AG20443 (cell line): ENCODE measurements at places on chromosomes 1 and 21.

DNA sequence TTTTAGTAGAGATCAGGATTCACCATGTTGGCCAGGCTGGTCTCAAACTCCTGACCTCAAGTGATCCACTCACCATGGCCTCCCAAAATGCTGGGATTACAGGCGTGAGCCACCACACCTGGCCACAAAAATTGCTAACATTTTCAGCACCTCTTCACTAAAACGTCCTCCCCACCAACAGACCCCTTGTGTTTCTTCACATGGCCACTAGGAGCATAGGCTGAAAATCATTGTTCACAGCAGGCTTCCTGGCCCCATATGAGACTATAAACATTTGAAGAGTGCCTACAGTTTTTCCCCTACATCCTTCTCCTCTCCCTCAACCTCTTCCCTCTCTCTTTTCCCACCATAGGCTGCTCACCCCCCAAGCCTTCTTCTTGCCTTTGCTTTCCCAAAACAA is 28.0 kb upstream of the SFPQ start:
- DNase-seq = no peak

DNA sequence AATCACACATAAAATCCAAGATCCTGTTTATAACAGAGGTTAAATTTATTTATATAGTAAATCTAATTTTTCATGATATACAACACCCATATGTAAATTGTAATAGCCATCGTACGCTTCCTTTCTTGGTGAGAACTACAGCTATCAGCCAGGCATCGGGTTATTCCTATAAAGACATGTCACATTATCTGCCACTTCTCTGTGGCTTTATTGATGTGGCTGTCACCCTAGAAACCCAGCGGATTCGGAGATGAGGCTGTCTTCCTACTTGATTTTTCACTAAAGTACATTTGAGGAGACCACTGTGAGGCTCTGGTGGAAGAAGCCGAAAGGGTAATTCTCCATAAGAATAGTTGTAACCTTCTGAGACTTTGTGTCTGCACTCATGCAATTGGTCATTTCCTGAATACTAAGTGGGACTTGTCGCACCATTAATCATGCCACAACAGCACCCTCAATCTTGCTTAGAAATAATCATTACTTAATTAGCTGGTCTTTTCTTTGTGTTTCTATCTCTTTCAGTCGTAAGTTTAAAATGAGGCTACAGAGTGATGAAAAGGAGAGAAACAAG is 106.0 kb downstream of the NTNG1 start:
- DNase-seq = no peak

GRCh38 chr1:92837062-92837461 is 5.2 kb downstream of the RPL5 start:
- DNase-seq = peak; percentile 20

GRCh38 chr1:10149231-10149630 is 61.1 kb upstream of the KIF1B start:
- no peak for DNase-seq

- DNase-seq = no peak
Observed at GRCh38 chr1:235402457-235403200, 35.4 kb downstream of the TBCE start.

DNA sequence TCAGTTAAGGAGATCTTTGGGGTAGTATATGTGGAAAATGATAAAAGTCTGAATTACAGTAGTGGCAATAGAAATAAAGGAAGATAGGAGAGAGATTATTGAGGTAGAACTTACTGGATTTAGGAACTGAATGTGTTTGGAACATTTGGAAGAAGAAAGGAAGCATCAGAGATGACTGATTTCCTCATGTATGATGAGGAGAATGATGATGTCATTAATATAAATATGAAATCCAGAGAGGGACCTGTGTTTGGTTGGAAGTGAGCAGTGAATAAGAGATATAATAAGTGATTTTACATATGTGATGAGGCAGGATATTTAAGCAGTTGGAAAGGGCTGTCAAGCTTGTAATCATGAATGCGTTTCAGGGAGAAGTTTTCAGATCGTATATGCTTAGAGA is 86.3 kb downstream of the SYT14 start:
- no peak for DNase-seq

GRCh38 chr1:19467199-19468187 is 17.8 kb downstream of the CAPZB start:
- no peak for DNase-seq

DNA sequence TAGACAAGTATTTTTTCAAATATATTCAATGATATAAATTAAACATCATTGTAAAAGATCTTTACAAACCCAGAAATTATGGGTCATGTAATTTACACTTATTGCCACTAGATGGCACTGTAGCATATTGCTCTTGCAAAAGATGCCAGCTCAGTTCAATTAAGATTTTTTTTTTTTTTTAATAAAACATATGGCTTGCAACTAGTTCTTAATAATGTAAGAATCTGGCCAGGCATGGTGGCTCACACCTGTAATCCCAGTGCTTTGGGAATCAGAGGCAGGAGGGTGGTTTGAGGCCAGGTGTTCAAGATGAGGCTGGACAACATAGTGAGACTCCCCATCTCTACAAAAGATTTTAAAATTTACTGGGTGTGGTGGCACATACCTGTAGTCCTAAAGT is 49.4 kb upstream of the DESI2 start:
- peak; percentile 32 for DNase-seq

DNA sequence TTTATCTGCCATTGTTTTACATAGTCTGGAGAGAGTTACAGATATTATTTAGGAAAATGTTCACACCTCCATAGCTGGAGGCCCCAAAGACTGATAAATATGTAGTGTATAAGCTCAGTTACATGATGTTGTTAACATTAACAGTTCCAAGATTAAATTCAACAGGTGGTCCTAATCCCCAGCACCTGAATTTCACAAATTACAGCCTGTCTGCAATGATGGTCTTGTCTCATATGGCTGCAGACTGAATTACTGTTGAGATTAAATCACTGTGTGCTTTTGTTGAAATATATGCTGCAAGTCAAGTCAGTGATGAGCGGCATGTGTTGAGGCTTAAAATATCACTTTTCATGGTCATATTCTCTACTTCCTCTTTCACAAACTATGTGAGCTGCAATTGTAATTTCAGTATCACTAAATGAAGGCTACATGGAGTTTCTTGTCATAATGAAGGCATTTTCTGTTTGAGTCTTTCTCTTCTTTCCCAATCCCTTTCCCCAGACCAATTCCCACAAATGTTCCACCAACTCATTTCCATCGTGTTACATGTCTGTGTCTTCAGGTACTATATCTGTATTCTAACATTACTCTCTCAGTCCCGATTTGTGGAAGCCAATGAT is 4.2 kb downstream of the ST6GALNAC5 start:
- DNase-seq = no peak

- no peak for DNase-seq
Observed at GRCh38 chr21:14846621-14847020, 218.2 kb downstream of the NRIP1 start.

GRCh38 chr1:71087060-71087459 is 6.2 kb upstream of the ZRANB2 start:
- no peak for DNase-seq

DNA sequence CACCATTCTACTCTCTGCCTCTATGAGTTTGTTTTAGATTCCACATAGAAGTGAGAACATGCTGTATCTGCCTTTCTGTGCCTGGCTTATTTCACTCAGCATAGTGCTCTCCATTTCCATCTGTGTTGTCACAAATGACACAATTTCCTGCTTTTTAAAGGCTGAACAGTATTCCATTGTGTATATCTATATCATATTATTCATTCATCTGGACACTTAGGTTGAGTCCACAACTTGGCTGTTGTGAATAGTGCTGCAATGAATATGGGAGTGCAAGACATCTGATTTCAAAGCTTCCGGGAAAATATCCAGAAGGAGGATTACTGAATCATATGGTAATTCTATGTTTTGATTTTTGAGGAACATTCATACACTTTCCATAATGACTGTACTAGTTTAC is 20.1 kb upstream of the DONSON start:
- DNase-seq = no peak

DNA sequence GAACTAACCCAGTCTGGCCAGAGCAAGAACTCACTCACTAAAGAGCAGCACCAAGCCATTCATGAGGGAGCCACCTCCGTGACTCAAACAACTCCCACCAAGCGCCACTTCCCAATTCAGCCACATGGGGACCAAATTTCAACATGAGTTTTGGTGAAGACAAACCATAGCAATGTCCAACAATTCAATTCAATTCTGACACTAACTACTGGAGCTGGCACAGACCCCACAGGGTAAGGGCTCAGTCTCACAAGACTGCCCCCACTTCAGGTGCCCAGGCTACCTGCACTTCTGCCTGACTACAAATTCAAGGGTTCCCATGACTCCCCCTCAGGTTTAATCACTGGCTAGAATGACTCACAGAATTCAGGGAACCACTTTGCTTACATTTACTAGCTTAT is 48.8 kb upstream of the RAP1A start:
- no peak for DNase-seq

GRCh38 chr1:167860231-167860923 is 53.6 kb downstream of the ADCY10 start:
- DNase-seq = peak; percentile 27

DNA sequence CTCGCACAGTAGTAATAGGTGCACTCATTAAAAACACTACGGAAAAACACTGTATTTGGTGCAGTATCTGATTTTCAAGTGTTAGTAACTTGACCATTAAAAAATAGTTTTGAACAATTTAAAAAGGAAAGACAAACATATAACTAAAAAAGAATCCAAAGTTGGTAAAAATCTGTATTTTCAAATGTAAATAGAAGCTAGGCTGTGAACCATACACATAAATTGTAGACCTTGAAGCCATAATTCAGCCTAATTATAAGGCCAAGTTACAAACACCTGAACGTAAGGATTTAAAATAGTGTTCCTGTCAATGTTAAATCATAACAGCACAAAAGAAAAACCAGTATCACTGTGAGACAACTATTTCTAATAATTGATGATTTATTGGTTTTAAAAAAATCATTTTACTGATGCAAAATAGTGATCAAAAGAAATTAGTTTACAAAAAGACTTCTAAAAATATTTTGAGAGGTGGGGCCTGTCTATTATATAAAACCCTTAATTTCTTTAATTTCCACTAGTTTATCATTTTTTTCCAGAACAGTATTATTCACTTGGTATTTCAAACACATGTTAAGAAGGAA is 4.5 kb downstream of the IRF2BP2 start:
- no peak for DNase-seq

GRCh38 chr1:247212012-247212411 is 40.2 kb upstream of the ZNF124 start:
- DNase-seq = no peak

- DNase-seq = peak; percentile 54
Observed at GRCh38 chr1:31397360-31398095, 15.5 kb upstream of the SERINC2 start.

DNA sequence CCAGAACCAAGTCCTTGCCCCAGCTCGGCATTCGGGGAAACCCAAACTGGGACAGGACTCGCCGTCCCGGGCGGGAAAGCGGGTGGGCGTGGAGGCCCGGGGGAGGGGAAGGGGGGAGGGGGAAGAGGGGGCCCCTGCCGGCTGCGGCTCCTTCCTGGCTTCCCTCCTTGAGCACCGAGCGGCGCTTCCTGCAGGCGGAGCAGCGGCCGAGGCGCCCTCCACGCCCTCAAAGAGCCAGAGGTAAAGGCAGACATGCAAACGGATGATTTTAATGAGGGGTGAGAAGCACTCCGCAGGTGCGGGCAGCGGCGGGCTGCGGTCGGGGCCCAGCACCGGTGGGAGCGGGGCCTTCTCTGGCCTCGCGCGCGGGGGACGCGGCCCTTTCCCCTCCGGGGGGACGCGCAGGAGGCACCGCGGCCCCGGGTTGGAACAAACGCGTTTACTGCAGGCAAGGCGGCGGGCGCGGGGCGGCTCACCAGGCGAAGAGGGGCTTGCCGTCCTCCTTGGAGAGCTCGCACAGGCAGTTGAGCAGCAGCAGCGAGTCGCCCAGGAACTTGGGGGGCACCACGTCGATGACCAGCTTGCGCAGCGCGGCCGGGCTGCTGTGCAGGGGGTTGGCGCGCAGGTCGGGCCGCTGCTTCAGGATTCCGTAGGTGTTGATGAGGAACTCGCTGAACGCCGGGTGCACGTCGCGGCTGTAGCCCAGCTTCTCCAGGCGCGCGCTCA is 5.7 kb upstream of the FTCD start:
- no peak for DNase-seq

GRCh38 chr1:9688599-9688998 is 37.1 kb downstream of the PIK3CD start:
- no peak for DNase-seq

DNA sequence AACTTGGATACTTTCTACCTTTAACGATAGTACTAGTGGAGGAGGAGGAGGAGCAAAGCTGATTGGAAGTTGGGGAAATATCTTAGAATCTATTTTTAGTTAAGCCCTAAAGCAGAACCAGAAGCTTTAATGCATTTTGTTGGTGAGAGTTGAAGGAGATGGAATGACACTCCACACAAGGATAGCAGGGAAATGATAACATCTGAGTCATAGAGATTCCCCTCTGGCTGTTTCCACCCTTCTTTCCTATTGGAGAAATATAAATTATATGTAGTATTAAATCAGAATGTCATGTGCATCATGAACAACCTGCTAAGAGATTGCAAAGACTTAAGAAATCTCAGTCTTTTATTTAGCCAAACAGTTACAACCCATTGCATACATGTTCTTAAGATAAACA is 1357.7 kb downstream of the NCAM2 start:
- no peak for DNase-seq

- no peak for DNase-seq
Observed at GRCh38 chr1:150012611-150013010, 2.1 kb upstream of the OTUD7B start.

GRCh38 chr1:25089772-25090171 is 142.5 kb downstream of the SYF2 start:
- DNase-seq = no peak

DNA sequence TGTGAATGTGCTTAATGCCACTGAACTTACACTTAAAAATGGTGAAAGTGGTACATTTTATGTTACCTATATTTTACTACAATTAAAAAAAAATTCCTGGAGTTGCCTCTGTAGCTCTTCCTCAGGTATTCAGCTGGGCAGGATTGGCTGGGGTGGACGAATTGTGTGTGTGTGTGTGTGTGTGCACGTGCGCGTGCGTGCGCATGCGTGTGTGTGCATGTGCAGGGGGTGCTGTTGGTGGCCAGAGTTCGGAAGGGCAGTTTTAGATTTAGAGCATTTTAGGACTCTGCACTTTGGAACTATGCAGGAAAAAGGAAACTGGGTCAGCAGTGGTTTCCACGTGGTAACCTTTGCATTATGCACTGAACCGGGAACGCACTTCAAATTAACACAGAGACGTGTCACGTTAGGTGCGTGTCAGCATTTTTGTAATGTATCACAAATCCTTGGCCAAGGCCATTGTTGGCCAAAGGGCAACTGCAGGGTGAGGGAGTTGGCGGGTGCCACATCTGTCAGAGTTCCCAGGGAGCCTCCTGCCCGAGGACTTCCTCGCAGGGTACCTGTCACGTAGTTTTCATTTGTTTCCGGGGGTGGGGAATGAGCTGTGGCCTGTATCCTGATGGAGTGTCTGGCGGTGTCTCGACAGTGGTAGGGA is 312.8 kb downstream of the CAMTA1 start:
- no peak for DNase-seq

- no peak for DNase-seq
Observed at GRCh38 chr1:5622412-5622811, 369.8 kb downstream of the NPHP4 start.
